Mammary epithelial cell (primary cell): ENCODE measurements at places on chromosomes 4 and X.

GRCh38 chr4:22607382-22607781 is 85.4 kb upstream of the GBA3 start:
- DNase-seq = peak; percentile 35

- peak; percentile 43 for DNase-seq
Observed at GRCh38 chr4:158578476-158578875, 56.8 kb downstream of the RXFP1 start.

- peak; percentile 19 for DNase-seq
Observed at GRCh38 chrX:41449615-41450014, 2.5 kb downstream of the NYX start.

DNA sequence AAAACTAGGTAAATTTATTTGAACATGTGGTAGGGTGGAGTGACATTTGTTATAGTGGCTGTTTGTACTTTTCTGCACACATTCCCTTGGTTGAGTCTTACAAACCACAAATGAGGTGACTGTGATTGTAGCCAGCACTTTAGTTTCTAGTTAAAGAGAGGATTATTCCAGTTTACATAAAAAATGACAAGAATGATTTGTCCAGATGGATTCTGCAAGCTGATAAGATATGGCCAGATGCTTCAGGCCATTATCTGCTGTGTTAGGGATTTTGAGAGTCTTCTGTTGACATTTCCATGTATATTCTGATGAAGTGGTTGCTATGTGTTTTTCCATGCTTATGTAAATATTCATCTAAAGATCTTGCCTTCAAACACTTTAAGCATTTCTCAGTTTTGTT is 31.0 kb upstream of the PDE5A start:
- DNase-seq = no peak

- no peak for DNase-seq
Observed at GRCh38 chr4:156329779-156330178, 376.1 kb upstream of the CTSO start.

DNA sequence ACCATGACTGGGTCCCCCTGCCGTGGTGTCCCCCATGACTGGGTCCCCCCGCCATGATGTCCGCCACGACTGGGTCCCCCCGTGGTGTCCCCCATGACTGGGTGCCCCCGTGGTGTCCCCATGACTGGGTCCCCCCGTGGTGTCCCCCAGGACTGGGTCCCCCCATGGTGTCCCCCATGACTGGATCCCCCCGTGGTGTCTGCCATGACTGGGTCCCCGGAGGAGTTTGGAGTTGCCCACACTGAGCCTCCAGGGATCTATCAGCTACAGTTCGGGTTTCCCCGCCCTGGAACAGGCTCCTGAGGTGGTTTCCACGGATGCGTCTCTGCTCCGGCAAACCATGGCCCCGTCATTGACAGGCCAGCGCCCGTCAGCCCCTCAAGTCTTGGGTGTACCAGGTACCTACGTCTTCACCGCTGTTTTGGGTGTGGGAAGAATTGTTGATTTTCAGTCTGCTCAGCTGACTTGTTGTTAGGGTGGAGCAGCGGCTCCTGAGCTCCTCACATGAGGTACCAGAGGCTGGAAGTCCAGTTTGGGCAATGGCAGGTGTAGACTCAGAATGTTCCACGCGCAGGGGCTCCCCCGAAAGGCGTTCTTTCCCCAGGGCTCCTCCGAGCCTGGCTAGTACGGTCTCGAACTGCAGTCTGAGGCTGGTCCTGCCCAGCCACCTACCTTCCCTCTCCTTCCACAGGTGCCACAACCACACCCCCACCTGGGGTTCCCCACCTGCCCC is 8.3 kb upstream of the PDE6B start:
- DNase-seq = no peak
